ENCODE measurements at places on chromosomes 6 and 20.
A peak's percentile ranks its signal among the peaks of the same experiment; 100 is the strongest.

DNA sequence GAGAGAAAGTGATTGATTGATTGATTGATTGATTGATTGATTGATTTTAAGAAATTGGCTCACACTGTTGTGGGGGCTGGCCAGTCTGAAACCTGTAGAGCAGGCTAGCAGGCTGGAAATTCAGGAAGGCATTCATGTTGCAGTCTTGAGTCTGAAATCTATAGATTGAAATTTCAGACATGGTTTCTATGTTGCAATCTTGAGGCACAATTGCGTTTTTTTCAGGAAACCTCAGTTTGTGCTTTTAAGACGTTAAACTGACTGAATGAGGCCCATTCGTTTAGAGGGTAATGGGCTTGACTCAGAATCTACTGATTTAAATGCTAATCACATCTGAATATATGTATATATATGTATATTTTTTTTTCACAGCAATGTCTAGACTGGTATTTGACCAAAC is 106.3 kb downstream of the STXBP5 start:
- DNase-seq: no peak

GRCh38 chr6:54448617-54449016 is 140.4 kb downstream of the TINAG start:
- no peak for DNase-seq

DNA sequence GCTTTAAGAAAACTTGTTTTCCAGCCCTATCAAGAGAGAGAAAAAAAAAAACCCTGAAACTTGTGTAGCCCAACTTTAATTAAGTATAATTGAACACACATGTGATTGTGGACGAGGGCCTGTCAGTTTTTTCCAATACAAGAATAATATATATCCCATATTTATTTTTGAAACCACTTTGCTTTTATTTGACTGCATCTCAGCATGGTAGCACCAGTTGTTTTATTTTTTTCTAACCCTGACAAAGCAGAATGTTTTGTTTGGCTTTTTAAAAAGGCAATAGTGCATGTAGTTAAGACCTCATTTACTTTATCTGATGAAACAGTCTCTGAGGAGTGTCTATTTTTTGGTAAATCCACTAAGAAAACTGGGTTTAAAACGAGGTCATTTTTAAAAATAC is 257.7 kb downstream of the CDKAL1 start:
- DNase-seq: no peak

GRCh38 chr20:19937218-19937617 is 79.9 kb upstream of the NAA20 start:
- DNase-seq: no peak

- no peak for DNase-seq
Measured at GRCh38 chr6:132065556-132065955, 114.4 kb upstream of the CCN2 start.

- DNase-seq: peak; percentile 8
Measured at GRCh38 chr6:75855052-75855451, 106.0 kb downstream of the MYO6 start.

- no peak for DNase-seq
Measured at GRCh38 chr6:920512-920911, 227.6 kb upstream of the EXOC2 start.

DNA sequence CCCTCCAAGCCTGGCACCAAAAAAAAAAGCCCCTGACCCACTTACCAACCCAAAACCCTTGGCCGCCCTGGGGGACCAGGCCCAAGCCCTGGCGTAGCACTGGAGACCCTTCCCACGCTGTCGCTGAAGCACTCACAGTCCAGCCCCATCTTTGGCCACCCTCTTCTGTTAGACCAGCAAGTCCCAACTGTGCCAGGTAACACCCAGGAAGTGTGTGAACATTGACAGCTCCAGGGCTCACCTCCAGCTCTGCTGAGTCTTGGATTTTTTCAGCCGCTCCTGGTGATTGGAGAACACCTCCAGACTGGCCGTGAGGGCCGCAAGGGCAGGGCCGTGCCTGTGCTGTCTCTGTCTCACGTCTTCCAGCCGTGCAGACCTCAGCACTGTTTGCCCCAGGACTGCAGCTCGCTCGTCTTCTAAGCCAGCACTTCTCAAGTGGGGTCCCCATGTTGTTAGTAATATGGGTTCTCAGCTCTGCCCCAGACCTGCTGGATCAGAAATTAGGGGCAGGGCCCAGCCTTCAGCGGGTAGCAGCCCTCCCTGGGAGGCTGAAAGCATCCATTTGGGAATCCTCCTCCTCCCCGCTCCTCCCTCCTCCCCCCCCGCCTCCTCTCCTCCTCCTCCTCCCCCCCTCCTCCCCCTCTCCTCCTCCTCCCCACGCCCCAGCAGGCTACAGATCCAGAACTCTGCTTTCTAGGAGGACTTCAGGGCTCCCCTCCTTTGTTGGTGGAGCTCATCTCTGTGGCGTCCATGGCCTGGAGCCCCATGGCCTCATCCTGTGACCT is 18.1 kb downstream of the NPEPL1 start:
- no peak for DNase-seq

- no peak for DNase-seq
Measured at GRCh38 chr20:62728028-62728780, 19.6 kb downstream of the NTSR1 start.

DNA sequence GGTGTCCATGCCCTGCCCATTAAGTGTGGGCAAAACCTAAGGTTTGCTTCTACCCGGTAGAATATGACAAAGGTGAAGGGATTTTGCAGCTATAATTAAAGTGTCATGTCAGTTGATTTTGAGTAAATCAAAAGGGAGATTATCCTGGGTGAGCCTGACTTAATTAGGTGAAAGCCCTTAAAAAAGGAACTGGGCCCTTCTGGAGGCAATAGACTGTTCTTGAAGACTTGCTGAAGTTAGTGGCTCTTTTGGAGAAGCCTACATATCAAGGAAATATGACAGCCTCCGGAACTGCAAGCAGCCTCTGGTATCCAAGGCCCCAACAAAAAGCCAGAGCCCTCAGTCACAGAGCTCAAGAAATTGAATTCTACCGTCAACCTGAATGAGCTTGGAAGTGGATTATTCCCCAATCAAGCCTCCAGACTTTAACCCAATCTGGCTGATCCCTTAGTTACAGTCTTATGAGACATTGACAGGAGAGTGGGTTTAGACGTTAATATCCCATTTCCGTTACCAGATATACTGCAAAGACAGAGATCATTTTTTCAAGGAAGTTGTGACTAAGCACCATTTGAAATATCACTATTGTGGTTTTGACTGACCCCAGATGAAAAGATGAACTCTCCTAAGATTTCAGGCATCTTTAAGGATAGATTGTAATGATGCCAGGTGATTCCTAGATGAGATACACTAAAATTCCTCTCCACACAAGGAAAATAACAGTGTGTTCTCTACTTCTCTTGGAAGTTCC is 303.4 kb downstream of the PLCB1 start:
- no peak for DNase-seq

GRCh38 chr20:58552366-58552934 is 37.3 kb upstream of the APCDD1L start:
- no peak for DNase-seq

GRCh38 chr20:41003143-41003935 is 25.3 kb upstream of the TOP1 start:
- no peak for DNase-seq

- no peak for DNase-seq
Measured at GRCh38 chr6:45422503-45423110, 44.9 kb upstream of the SUPT3H start.
